ENCODE measurements at places on chromosomes 1 and 21.

DNA sequence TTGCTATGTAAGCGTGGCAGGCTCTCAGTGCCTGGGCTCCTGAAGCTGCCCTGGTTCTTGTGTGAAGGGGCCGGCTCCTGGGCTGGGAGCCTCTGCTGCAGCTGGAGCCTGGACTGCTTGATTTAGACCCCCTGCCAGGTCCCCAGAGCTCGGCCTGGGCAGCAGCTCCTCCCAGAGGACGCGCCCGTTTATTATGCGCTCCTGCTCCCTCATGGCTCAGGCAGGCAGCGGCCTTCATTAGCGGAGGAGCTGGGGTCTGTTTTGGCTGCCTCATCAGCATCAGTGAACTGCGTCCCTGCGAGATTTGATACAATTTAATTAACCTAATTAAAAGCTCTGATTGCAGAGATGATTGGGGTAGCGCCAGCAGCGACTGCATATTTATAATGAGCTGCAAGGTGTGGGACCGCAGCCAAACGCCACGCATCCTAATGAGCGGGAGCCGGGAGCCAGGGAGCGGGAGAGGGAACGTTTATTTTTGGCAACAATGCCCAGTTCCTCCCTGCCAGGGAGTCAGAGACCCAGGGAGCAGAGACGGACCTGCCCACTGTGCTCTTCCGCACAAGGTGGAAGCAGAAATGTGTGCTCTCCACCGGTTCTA is 16.6 kb downstream of the UTP11 start:
- peak; percentile 56 for DNase-seq

DNA sequence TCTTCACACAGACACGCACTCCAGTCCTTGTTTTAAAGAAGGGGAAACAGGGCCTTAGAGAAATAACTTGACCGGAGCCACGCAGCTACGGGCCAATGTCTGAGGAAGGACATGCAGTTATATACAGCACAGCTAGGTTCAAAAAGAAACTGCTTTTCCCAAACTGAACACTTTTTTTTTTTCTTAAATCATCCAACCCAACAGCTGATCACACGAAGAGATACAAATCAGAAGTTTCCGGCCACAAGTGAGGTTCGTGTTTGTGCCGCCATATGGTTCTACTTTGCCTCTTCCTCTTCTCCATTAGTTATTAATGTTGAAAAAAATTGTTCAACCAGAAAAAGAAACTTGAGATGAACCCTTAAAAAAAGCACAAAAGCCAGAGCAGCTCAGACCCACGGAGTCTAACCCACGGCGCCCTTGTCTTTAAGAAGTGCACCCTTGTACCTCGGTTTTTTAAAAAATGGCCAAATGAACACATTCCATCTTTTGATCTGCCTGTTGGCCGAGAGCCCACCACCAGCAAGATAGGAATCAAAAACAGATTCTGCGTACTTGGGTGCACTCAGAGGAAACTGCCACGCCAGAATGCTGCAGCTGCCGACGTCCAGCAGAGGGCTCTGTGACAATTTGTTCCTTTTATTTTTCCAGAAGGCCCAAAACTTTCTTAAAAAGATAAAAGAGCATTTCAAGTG is 78.9 kb downstream of the SLC66A1 start:
- DNase-seq = peak; percentile 51

DNA sequence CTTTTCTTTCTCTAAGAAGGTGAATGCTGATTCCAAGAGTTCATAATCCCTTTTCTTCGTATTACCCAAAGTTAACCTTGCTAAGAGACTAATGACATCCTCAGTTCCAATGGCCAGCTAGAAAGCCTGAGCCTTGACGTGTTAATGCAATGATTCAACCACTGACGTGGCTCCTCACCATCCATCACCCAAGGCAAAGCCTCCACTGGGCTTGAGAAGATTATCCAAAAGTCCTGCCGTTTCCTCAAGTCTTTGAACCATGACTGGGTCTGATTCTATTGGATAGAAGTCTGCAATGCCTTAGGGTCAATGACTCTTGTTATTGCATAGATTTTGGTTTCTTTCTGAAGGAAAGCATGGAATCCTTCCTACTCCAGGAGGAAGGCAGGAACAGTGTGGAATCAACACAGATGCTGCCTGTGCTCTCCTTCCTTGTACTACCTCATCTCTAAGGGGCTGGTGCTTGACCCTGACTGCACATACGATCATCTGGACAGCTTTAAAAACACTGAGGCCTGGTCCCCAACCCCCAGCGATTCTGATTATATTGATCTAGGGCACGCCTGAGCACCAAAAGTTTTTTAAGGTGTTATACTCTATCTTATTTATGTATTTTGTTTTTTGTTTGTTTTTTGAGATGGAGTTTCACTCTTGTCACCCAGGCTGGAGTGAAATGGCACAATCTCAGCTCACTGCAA is 69.3 kb upstream of the ANGPTL1 start:
- no peak for DNase-seq

GRCh38 chr1:94688646-94689045 is 131.5 kb upstream of the SLC44A3 start:
- no peak for DNase-seq

DNA sequence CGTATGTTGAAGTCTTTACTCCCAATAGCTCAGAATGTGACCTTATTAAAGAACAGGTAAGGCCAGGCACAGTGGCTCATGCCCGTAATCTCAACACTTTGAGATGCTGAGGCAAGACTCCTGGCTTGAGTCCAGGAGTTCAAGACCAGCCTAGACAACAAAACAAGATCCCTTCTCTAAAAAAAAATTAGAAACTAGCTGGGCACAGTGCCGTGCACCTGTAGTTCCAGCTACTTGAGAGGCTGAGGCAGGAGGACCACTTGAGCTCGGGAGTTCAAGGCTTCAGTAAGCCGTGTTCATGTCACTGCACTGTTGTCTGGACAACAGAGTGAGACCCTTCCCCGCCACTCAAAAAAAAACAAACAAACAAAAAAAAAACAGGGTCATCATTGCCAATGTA is 171.3 kb downstream of the RERE start:
- no peak for DNase-seq

- no peak for DNase-seq
Observed at GRCh38 chr1:205715628-205716027, 34.4 kb downstream of the NUCKS1 start.

DNA sequence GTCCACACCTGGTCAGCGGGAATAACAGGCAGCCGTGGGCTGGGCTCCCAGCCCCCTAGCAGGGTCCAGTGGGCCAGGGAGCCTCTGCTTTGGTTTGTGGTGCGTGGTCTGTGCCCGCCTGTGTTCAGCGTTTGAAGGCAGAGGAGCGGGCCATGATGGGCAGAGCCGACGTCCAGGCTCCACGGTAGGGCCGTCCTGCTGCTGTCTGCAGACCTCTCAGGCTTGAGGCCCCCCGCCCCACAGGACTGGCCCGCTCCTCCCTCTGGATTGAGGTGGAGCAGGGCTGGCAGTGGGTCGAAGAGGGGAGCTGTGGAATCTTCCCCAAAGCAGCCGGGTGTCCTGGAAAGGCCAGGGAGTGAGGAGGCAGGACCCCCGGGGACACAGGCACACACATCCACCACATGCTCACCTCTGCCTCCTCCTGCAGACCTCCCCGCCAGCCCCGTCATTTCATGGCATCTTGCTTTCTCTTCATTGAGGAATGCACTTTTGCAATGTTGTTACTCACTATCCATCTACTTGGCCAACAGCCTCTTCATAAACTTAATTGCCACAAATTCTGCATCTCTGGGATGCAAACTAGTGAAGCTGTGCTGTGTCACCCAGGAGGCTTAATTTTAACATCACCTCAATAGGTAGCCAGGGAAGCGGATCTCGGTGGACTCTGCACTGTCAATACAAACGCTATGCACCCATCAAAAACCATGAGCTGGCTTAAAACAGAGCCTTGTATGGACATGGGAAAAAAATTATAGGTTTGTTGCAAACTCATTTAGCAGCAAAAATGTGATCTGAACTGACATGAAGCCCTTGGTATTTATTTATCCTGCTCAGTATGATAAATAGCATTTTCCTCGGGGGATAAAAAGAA is 85.9 kb downstream of the PDE9A start:
- DNase-seq = no peak

GRCh38 chr1:176469450-176470010 is 6.6 kb downstream of the PAPPA2 start:
- DNase-seq = no peak

DNA sequence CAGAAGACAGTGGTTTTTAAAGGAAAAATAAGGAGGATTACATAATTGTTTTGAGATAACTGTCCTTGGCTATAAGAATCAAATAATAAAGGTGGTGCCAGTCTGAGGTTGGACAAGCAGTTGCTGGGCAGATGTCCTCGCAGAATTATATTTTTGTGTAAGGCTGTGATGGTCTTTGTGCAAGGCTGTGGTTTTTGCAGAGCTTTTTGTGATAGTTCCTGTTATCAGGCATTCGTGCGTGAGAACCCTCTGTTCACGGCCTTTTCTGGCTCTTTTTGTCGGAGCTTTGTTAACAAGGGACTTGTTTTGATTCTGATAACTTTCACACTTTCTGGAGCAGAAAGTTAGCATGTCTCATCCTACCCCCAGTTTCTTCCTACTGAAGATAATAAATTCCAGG is 33.4 kb downstream of the SH3BP5L start:
- no peak for DNase-seq

DNA sequence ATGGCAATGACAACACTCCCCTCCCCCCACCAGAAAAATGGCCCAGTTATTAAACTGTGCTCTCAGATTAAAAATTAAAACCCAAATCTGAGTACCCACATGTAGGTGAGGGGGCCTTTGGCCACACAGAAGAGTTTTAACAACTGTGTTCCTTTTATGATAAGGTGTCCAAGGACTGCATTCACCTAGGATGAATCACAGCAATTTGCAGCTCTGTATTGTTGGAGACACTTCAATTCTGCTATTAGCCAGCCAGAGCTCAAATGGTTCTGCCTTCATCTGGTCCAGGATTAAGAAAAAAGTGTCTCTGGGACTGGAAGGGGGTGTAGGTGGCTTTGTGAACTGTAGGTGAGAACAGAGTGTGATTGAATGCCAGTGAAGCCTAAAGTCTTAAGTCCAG is 43.3 kb upstream of the DIRAS3 start:
- no peak for DNase-seq

DNA sequence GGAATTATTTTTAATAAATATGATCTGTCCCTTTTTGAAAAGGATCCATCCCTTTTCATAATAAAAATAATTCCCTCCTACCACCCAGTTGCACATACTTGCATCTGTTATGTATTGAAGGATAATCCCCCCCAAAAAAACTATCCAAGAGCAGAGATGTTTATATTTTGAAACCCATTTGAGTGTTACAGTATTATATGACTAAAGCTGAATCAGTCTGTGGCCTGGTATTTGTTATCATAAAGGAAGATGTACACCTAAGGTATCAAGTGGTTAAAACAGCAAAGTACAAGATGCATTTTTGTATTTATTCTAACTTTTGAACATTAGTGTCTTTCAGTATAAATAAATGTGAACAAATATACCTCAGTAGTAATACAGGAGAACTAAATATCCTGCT is 12.7 kb upstream of the TGFB2 start:
- no peak for DNase-seq

- no peak for DNase-seq
Observed at GRCh38 chr1:14850563-14850962, 252.1 kb downstream of the KAZN start.

- DNase-seq = no peak
Observed at GRCh38 chr1:181251001-181251712, 162.7 kb downstream of the IER5 start.

GRCh38 chr1:13492711-13493110 is 21.1 kb downstream of the LRRC38 start:
- DNase-seq = no peak

- peak; percentile 76 for DNase-seq
Observed at GRCh38 chr1:156623946-156624813, 5.0 kb downstream of the HAPLN2 start.

GRCh38 chr1:44820328-44821239 is 12.3 kb downstream of the BTBD19 start:
- peak; percentile 14 for DNase-seq

- DNase-seq = no peak
Observed at GRCh38 chr1:51287966-51288365, 42.4 kb downstream of the TTC39A start.

- no peak for DNase-seq
Observed at GRCh38 chr1:229098903-229099578, 171.9 kb upstream of the RAB4A start.

- no peak for DNase-seq
Observed at GRCh38 chr1:96475903-96476302, 245.7 kb upstream of the PTBP2 start.

DNA sequence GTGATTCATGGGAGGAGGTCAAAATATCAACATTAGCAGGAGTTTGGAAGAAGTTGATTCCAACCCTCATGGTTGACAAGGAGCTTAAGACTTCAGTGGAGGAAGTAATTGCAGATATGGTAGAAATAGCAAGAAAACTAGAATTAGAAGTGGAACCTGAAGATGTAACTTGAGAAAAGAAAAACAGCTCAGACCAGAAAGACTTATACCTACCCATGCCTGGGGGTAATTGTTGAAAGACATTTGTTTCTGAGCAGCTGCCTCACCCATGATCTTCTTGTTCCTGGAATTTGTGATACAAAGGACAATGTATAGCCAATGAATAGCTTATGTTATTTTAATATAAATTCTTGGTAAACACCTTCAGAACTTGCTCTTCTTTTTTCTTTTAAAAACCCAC is 128.6 kb downstream of the LRIG2 start:
- no peak for DNase-seq

GRCh38 chr1:115929881-115930280 is 46.4 kb upstream of the SLC22A15 start:
- DNase-seq = no peak

GRCh38 chr1:40774266-40774998 is 9.2 kb upstream of the KCNQ4 start:
- peak; percentile 77 for DNase-seq

GRCh38 chr1:234610061-234610665 is at the start of gene IRF2BP2:
TSS of gene IRF2BP2 (minus strand) at chr1:234610178. CDS start at chr1:234609494, 684 bp downstream.
- DNase-seq = peak; percentile 85

DNA sequence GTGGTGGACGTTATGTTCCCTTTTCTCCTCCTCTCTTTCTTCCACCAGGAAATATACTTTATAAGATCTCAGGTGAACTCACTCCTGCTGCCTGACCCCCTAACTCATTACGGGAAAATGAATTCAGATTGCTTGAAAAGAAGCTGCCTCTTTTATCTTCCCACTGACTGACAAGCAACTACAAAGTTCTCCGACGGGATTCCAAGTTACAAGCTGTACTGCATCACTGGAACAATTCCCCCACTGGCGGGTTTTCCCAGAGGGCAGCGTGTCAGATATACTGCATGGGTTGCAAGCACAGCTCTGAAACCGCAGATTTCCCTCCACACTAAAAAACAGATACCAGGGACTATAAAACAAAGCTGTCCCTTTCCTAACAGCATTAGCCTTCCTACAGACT is 390.6 kb downstream of the KCTD3 start:
- DNase-seq = peak; percentile 67

DNA sequence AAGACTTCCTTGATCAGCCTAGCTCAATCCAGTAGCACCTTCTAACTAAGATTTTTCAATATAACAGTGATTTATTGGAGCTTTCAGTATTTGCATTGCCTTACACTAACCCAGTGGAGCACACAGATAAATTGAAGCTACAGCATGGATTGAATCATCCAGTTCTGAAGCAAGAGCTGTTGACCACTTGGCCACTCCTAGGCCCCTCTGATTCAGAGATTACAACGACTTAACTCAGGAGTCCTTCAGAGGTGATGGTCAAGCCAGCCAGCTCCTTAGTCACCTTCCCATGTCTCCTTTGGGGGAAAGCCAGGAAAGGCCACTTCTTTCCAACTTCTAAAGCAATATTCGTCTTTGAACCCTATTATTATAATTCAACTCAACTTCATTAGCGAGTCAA is 151.8 kb downstream of the TENT5C start:
- no peak for DNase-seq
